ENCODE measurements at places on chromosomes 2 and 18.
A peak's percentile ranks its signal among the peaks of the same experiment; 100 is the strongest.

DNA sequence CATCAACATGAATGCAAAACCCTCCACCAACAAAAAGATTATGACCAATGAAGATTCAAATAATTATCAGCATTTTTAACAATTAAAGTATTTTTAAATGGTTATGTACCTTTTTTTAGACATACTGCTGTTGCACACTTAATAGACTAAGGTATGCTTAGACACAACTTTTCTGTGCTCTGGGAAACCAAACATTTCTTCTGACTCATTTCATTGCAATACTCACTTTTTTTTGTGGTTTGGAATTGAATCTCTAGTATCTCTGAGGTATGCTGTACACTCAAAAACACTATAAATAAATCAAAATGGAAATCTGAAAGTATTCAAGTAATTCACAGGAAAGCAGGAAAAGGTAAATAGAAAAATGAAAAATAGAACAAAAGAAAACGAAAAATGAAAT, 247.9 kb upstream of the POU3F3 start:
- no peak for DNase-seq

GRCh38 chr2:151808258-151809072, 19.8 kb downstream of the ARL5A start:
- no peak for DNase-seq

GRCh38 chr18:11245879-11246278, 96.5 kb upstream of the PIEZO2 start:
- DNase-seq, result no peak

DNA sequence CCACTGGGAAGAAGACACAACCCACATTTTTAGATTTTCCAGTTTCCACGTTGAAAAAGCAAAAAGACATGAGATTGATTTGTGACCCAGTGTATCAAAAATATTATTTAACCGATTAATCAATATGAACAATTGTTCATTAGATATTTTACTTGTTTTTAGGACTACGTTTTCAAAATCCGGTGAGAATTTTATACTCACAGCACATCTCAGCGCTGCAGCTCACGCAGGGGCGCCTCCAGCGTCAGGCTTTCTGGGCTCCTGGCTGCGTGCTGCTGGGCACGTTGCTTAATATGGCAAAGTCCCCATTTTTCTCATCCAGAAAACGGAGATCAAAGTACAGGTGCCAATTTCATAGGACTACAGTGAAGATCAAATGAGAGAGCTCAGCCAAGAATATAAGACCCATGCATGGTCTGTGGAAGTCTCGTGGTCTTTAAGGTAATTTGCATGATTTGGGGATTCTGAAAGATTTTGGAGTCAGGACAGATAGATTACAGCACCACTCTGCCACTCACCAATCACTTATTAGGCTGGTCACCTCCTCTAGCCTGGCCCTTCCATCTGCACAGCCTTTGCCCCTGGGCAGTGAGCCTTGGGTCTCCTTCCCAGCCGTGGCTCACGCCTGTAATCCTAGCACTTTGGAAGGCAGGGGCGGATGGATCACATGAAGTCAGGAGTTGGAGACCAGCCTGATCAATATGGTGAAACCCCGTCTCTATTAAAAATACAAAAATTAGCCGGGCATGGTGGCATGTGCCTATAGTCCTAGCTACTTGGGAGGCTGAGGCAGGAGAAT, 36.2 kb downstream of the PTPN18 start:
- no peak for DNase-seq

- no peak for DNase-seq
These were observed 361.9 kb downstream of the NYAP2 start for GRCh38 chr2:225761396-225761795.

GRCh38 chr2:146927080-146927711, 917.6 kb upstream of the ACVR2A start:
- DNase-seq, result peak; percentile 16

DNA sequence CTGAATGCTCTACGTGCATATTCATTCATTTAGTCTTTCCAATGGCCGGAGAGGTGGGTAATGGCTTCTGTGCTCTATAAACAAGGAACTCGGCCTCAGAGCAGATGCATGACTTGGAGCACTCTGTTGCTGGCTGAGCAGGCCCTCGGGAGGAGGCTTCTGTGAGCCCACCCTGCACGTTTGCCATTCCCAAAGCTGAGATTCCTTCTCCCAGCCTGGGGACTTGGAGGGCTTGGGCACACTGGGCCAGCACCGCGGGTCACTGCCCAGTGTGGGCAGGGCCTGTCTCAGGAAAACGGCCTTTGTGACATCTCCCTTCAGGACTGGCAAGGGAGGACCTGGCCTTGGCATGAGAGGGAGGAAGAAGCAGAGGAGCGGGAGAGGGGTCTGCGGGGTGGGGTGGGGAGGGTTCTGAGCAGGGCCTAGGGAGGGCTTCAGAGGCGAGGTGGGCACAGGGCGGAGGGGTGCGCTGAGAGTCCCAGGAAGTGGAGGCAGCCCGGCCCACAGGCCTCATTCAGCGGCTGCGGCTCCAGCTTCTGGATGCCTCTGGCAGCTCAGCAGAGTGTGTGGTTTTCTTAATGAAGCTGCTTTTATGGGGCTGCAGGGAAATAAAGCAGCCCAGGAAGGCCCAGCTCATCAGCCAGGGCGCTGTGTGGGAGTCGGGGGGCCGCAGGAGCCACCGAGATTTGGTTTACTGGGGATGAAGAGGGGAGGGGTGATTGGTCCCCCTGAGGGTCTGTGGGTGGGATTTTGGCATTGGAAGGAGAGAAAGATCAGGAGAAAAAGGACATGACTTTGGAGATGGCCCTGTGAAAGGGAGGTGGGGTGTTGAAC, 51.7 kb upstream of the OTOF start:
- DNase-seq, result no peak

- DNase-seq, result no peak
These were observed 10.7 kb downstream of the GPR45 start for GRCh38 chr2:105252271-105252670.

GRCh38 chr2:127694986-127695385, 6.3 kb upstream of the SFT2D3 start:
- no peak for DNase-seq

DNA sequence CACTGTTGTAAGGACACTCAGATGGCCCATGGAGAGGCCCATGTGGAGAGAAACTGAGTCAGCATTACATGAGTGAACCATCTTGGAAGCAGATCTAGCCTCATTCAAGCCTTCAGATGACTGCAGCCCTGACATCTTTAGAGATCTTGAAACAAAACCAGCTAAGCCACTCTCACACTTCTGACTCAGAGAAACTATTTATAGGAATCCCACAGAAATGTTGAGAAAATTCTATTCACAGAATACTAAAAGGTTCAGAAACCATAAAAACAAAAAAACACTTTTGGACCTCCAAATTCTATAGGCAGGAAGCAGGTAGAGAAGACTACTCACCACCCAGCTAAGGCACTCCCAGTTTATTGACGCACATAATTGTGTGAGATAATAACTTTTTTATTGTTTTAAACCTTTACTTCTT, 8.7 kb downstream of the TMEM169 start:
- DNase-seq, result no peak

- DNase-seq, result no peak
These were observed 62.9 kb downstream of the COL6A3 start for GRCh38 chr2:237351046-237351445.

- no peak for DNase-seq
These were observed 90.3 kb upstream of the SNTG2 start for GRCh38 chr2:860259-860855.

GRCh38 chr2:195820373-195820772, 163.3 kb downstream of the SLC39A10 start:
- DNase-seq, result no peak

DNA sequence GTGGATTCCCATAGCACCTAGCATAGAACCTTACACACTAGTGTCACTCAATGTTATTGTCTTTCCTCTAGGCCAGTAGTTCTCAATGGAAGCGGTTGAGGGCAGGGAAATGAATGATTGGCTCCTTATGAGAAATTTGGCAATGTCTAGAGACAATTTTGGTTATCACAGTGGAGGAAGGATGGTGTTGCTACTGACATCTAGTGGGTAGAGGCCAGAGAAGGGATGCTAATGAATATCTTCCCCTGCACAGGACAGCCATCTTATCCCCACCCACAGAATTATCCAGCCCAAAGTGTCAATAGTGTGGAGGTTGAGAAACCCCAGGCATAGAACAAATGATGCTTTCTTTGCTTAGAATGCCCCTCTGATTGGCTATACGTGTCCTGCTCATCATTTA, 15.8 kb downstream of the C18orf63 start:
- DNase-seq, result no peak

- DNase-seq, result no peak
These were observed 380.3 kb downstream of the NRXN1 start for GRCh38 chr2:50651676-50652075.

DNA sequence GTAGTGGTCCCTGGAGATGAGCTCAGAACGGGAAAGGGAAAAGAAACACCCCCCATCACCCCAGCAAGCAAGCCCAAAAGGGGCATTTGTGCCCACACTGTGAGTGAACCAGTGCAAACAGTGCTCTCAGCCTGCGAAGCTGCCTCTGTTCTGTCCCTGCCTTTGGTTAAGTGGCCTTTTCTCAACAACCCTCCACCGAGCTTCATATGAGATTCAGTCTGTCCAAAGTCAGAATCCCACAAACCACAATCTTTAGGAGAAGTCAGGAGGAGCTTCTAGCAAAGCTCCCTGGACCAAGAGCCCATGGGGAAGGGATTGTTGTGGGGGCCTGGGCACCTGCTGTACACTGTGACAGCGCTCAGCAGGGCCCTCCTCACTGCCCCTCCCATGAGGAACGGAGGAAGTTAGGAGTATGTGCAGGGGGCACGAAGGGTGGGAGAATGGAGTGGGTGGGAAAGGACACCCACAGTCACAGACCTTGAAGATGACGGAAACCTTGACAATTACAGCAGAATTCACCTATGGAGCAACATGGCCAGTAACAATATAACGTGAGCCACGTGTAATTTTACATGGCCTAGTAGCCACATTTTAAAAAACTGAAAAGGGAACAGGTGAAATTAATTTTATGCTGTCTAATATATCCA, 119.5 kb downstream of the SMAD7 start:
- no peak for DNase-seq

DNA sequence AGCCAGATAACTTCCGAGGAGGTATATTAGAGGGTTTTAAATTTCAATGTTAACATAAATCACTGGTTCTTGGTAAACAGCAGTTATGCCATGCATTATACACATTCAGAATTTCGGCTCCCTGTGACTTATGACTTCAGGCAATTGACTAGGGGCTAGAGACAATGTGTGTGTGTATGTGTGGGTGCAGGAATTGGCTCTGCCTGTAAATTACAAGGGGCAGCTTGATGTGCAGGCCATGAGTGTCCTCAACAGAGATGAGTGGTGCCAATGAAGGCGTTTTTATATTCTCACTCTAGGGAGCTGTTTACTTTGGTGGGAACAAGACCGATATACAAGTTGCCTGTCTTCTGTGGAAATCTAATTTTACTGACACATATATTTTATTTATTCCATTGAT, 161.6 kb downstream of the CSRNP3 start:
- no peak for DNase-seq

DNA sequence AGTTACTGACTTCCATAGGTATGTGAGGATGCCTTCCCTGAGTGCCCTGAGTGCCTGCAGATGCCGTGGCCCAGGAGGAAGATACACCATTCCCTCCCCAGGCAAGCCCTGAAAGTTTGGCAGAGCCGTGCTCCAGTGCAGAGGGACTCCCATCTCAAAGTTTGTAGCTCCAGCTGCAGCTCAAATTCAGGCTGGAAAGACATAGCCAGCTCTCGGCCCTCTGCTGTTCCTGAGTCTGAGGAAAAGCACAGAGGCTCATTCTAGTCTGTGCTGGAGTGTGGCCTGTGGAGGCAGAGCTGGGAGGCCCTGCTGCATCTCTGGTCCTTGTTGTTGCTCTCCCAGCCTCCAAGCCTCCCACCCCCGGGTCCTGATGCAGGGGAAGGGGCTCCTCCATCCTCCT, 15.9 kb upstream of the TPO start:
- no peak for DNase-seq

DNA sequence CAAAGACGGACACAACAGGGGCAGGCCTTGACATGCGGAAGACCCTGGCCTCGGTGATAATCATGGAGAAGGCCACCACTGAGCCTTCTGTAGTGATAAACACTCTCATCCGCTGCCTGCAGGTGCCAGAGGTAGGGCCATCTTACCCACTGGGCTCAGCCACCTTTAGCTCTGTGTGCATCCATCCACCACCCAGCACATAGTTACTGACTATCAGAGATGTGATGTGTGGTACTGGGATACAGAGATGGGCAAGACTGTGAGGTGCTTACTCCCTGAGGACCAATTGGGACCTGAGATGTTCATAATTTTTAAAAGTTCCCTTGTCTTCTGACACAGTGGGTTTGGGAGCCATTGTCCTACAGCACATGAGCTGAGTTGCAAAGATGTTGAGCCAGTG, 1.6 kb downstream of the MROH2A start:
- no peak for DNase-seq

GRCh38 chr18:33355756-33356155, 84.8 kb downstream of the CCDC178 start:
- DNase-seq, result no peak

GRCh38 chr2:149902081-149902480, 314.5 kb upstream of the MMADHC start:
- DNase-seq, result no peak

- no peak for DNase-seq
These were observed 331.3 kb upstream of the CNTNAP5 start for GRCh38 chr2:123693836-123694235.

GRCh38 chr2:228063558-228063957, 117.9 kb downstream of the SPHKAP start:
- no peak for DNase-seq

DNA sequence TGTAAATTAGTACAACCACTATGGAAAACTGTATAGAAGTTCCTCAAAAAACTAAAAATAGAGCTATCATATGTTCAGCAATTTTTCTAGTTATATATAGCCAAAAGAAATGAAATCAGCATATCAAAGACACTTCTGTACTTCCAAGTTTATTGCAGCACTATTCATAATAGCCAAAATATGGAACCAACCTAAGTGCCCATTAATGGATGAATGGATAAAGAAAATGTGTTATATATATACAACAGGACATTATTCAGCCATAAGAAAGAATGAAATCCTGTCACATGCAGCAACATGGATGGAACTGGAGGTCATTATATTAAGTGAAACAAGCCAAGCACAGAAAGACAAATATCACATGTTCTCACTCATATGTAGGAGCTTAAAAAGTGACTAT, 112.6 kb downstream of the MDH1 start:
- DNase-seq, result no peak

DNA sequence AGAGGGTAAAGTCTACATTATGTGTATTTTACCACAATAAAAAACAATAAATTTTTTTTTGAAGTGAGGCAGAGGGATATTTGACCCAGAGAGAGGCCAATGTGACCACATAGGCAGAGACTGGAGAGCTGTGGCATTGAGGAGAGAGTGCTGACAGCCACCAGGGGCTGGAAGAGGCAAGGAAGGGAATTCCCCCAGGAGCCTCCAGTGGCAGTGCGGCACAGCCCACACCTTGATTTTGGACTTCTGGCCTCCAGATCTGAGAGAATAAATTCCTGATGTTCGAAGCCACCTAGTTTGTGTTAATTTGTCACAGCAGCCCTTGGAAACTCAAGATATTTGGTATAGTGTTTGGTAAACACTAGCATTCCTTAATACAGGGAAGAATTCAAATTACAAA, 22.7 kb downstream of the ANKRD29 start:
- no peak for DNase-seq

- no peak for DNase-seq
These were observed 11.1 kb downstream of the AMMECR1L start for GRCh38 chr2:127874378-127875269.

Measured in amygdala (tissue), 56 donors.